ENCODE measurements at places on chromosomes 12 and 14.

- no peak for DNase-seq
Observed at GRCh38 chr14:99758121-99758821, 34.9 kb upstream of the EML1 start.

DNA sequence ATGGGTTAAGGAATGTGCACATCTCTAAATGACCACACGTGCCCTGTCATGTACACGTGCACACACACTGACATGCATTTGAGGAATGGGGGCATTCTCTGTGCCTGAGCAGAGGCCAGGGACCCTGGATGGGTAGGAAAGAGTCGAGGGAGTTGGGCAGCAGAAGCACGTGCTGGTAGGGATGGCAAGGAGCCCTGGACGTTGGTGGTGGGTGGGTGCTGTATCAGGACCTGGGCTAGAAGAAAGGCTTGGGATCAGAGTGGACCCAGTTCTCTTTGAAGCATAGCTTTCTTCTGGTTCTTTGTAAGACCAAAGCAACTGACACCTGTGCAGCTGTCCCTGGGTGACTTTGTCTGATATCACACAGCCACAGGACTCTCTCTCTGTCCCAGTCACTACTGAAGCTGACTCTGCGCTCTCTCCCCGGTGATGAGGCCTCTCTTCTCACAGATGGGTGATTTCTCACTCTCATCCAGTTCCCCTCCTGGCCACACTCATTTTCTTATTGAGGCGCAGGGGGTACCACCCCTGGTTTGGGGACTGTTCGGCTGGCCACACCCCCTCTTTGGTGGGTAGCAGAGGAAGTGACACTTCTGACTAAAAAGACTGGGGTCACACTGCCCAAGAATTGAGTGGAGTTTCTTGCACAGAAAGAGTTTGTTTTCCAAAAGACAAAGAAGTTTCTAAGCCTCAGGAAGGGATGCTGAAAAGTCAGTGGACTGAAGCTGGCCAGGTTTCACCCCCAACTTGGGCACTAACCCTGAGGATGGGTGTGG is 171.7 kb upstream of the RTL1 start:
- DNase-seq = no peak

DNA sequence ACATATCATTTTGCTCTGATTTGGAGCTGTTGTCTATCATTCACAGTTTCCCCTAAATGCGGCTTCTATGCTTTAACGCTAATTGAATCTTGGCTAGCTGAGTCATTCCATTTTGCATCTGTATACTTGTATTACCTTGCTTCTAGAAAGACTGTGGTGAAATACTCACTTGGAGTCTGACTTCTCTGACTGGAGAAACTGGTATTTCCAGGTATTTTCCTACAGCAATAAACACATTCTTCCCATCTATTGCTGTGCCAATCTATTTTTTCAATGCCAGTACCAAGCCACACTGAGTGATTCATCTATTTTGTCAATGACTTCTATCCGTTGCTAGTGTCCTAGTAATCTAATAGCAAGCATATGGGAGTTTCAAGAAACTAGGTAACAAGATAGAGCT is 76.0 kb upstream of the ST8SIA1 start:
- no peak for DNase-seq

- no peak for DNase-seq
Observed at GRCh38 chr14:58560208-58560607, 77.6 kb upstream of the DACT1 start.

DNA sequence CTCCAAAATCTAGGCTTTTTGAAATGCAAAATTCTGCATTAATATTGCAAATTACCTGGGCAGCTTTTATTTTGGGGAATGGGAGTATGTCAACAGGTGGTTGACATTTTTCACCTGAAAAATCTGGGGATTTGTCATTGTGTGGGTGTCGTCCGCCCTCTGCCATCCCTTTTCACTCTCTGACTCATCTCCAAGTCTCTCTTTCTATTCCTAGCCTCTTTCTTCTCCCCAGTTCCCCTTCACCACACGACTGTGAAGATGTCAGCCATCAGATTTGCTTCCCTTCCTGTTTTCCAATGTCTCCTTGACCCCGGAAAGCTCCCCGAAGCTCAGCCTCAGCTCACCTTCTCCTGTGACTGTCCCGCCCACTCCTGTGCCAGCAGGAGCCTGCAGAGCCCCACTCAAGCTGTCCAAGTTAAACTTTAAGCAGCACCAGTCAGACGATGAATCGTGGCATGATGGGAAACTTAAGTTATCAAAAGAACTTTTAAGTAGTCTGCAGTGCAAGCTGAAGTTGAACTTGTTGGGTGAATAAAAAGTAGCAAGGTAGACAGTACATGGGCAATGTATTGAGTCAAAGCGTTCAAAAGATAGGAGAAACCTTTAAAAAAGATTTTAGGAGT is 590.2 kb downstream of the VRK1 start:
- no peak for DNase-seq

DNA sequence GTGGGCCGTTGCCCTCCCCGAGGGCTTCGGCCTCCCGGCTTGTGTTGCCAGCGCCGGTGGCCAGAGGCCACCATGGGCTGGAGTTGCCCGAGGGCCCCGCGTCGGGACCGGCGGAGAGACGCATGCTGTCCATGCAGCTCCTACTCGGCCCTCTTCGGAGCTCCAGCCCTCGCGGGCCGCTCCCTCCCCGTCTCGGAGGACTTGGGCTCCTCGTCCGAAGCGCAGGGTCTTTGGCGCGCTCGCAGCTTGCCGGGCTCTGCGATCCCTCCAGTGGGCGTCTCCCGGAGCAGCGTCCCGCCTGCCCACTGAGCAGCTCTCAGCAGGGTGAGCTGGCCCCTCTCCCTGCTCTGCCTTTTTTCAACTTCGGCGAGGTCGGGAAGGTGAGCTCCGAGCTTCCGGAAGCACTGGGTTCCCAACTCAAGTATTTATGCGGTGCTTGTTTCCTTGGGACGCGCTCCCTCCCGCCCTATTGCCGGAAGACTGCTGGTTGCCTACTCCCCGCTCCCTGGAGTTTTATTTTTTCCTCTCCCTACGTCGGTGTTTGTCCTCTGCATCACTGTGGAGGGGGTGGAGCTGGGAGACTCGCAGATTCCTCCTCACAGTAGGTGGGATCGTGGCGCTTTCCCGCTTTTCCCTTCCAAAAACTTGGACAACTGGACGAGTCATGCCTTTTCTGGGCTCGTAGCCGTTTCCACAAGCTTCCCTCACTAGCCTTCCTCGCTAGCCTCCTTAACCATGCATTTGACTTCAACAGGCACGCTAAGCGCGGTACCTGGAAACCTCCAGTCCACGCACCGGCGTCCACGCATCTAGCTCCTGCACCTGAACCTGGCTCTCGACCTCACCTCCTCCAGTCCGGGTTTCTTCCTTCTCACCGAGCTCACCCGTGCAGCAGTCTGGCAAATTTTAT is at the start of gene AVPR1A:
TSS of gene AVPR1A (minus strand) at position 489 of the 910 bp plus-strand sequence. CDS start at position 124, 365 bp downstream.
- no peak for DNase-seq

DNA sequence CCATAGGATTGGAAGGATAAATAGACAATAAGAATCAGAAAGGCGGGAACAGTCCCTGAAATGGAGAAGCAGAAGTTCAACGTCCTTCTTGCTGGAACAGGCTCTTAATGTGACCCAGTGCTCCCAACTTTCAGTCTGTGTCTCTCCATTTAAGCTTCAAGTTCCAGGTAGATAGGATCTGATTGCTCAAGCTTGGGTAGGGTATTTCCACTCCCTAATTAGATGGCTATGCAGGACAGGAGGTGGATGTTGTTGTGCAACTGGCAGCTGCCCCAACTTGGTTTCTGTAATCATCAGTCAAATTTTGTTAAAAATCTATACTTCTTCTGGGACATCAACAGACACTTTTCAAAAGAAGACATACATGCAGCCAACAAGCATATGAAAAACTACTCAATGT is 266.2 kb downstream of the C12orf75 start:
- no peak for DNase-seq

DNA sequence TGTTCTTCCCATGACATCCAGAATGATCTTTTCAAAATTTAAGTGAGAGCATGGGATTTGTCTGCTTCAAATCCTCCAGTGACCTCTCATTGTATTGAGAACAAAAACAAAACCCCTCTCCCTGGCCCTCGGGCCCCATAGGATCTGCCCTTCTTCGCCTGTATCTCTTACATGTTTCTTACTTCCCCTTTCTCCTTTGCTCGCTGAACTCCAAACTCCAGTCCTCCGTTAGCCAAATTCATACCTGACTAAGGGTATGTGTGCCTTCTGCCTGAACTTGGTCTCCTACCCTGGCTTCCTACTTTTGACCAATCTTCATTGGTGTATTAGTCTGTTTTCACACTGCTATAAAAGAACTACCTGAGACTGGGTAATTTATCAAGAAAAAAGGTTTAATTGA is 13.2 kb upstream of the TSPAN11 start:
- no peak for DNase-seq

DNA sequence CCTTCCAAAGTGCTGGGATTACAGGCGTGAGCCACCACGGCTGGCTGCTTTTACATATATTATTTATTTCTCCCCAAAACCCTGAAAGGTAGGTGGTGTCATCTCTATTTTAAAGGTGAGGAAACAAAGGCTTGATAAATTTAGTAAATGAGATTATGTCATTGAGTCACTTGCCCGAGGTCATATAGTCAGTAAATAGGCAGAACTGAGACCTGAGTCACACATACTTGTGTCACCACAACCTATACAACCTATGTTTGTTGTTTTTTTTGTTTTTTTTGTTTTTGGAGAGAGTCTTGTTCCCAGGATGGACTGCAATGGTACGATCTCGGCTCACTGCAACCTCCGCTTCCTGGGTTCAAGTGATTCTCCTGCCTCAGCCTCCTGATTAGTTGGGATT is 12.8 kb downstream of the TSFM start:
- no peak for DNase-seq

- DNase-seq = no peak
Observed at GRCh38 chr12:13891902-13892301, 89.5 kb downstream of the GRIN2B start.

DNA sequence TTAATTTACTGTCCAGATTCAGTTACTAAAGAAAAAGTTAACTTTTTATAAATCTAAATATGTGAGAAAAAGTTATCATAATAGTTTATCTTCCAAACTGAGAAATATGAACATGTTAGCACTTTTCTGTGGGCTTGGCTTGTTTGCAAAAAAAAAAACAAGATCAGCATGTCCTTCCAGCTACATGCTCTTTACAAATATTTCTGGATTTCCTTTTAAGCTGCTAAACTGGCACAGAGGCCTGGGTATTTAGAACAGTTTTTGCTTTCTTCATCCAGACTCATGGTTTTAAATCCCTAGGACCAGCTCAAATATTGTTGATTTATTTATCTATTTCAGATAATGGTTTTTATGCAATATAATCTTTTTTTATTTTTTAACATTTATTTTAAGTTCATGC is 1444.5 kb upstream of the FLRT2 start:
- DNase-seq = no peak

DNA sequence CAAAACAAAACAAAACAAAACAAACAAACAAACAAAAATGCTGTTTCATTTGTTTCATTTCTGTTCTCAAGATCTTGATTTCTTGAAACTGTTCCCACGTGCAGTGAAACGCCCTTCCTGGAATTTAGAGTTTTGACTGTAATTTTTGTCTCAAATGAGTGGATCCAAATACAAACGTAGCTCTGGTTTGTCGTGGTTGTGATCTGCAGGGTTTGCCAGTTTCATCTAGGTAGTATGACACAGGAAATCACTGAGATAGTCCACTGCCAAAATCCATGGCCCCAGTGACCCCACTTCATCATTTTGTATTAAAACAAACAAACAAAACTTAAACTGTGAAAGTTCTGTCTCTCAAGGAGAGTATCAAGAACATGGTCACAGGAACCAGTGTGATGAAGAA is 838.6 kb downstream of the BCL11B start:
- no peak for DNase-seq

- DNase-seq = no peak
Observed at GRCh38 chr12:1647285-1647669, 18.2 kb downstream of the WNT5B start.

- no peak for DNase-seq
Observed at GRCh38 chr14:89933002-89933401, 21.5 kb downstream of the EFCAB11 start.

GRCh38 chr12:81261508-81262207 is 183.8 kb downstream of the ACSS3 start:
- DNase-seq = no peak

GRCh38 chr14:91060351-91061055 is at the start of gene RPS6KA5:
RPS6KA5 (minus strand) TSS chr14:91060641; CDS start chr14:91060434, 207 bp downstream.
- DNase-seq = peak; percentile 100

- DNase-seq = no peak
Observed at GRCh38 chr12:19994968-19995367, 373.4 kb upstream of the PDE3A start.

- DNase-seq = no peak
Observed at GRCh38 chr12:13591488-13591887, 389.9 kb downstream of the GRIN2B start.

- no peak for DNase-seq
Observed at GRCh38 chr12:113665457-113665856, 193.8 kb upstream of the LHX5 start.

DNA sequence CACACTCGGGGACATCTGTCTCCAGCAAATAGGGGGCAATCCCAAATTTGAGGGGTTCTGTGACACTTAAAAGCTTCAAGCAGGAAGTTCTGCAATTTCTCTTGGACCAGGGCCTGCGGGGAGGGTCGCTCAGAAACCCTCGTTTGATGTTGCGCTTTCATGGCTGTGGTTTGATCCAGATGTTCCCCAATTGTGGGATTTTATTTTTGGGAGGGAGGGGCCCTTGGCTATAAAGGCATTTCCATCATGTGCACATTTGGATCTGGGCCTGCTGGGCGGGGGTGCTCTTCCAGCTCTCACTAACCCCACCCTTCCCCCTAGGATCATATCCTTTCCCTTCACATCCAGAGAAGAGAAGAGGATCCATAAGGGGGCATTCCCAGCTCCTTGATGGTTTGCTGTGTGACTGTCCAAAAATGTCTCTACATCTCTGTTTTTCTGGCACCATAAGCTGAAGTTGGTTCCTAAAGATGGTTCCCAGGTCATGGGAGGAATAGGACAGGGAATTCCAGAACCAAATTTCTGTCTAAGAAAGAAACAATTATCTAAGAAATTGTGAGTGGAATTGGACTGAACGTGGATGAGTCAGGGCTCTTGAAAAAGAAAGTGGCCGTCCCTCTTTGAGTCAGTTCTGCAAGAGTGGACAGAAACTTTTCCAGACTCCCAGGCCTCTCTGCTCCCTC is 47.2 kb downstream of the SMUG1 start:
- no peak for DNase-seq

- DNase-seq = no peak
Observed at GRCh38 chr14:74289801-74290200, 12.9 kb downstream of the ABCD4 start.

DNA sequence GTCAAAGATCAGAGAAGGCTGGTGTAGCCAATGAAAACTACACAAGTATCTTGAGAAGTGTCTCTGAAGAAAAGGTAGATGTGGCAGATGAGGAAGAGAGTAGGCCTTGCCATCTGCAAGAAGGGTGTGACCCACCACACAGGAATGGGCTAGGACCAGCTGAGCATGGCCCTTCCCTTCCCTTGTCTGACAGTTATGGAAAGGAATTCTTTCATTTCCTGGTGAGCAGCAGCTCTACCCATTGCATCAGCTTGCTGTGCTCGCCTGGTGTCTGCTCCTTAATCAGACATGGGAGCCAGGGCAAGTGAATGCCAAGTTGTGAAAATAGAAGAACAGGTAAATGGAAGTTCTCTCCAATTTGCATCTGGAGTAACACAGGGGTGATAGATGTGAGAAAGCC is 145.2 kb upstream of the KRR1 start:
- DNase-seq = no peak

Data from activated naive CD4-positive, alpha-beta T cell treated with anti-CD3 and anti-CD28 coated beads, Interleukin-2, amount 50 U/mL, for 16 hours (primary cell).